Memory B cell (primary cell): ENCODE measurements at places on chromosomes 1 and 21.

GRCh38 chr1:32592943-32593342 lies 53.7 kb downstream of the ZBTB8A start:
- no peak for DNase-seq

DNA sequence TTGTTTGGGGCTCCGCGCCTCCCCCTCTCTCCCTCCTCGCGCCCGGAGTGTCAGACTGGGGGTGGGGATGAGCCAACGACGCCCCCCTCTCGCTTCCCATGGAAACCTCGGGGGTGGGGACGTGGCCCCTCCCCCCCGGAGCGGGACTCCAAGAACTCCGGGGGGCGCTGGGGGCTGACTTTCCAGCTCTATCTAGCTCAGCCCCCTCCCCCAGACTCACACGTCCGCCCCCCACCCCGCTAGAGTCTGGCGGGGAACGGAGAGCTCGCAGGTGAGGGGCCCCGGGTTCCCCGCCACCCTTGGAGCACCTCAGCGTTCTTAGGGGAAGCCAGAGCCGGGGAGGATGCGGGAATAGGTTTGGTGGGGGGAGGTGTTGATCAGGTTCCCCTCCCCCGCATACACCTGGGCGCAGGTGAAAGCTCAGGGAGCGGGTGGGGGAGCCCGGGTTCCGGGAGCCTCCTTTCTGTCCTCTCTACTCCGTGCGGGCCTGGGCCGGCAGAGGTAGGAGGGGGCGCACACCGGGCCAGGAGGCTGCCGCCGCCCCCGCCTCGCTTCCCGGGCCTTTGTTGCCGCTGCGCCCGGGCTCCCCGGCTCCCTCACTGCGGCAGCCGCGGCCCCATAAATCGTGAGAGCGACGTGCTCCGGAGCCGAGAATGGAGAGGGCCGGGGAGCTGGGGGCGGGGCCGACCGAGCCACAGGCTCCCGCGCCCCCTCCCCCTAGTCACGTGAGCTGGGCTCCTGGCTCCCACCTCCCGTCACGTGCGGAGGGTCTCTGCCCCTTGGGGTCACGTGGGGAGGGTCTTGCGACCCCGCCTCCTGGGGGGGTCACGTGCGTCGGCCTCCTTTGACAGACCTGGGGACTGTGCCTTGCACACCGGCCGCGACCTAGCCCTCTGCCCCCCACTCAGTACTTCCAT lies 1.9 kb downstream of the EFNA3 start:
- DNase-seq, result peak; percentile 48

GRCh38 chr21:39961251-39961650 lies 94.0 kb downstream of the PCP4 start:
- no peak for DNase-seq

DNA sequence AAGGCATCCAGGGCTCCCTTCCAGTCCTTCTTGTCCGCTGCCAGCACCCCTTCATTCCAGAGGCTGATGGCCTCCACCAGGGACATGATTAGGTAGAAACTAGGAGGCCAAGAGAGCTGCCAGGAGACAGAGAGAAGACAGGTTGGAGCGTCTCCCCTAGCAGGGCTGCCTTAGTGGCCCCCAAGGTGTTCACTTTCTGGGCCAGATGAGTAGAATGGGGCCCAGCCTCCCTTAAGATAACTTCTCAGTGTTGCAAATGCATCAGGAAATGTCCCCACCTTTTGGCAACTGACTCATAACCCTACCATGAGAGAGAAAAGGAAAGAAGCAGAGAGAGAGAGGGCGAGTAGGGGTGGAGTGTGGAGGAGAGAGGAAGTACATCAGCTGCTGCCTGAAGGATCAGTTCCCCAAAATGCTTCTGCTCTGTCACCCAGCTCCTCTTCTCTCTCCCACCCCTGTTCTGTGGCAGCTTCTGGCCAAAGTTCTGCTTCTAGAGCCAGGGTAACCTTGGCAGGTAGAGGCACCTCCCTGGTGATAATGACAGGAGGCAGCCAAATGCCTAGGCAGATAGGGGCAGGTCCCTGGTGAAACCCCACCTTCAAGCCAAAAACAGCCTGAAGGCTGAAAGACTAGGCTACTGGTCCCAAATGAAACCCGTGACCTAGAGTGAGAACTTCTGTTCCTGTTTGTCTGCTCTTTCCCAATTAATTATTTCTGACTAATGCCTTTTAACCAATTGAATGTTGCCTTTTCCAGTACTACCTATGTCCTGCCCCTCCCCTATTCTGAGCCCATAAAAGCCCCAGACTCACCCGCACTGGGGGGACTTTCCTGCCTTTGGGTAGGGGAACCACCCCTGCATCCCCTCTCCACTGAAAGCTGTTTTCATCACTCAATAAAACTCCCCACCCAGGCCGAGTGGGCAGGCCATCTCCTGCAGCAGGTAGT lies at the start of gene NCF2:
TSS of gene NCF2 (minus strand) at position 216 of the 948 bp plus-strand sequence. CDS start at position 86, 130 bp downstream.
- peak; percentile 81 for DNase-seq

- DNase-seq, result no peak
These were observed 18.8 kb upstream of the SRM start for GRCh38 chr1:11078631-11079030.

- no peak for DNase-seq
These were observed 1.5 kb downstream of the CCN1 start for GRCh38 chr1:85581802-85582686.

DNA sequence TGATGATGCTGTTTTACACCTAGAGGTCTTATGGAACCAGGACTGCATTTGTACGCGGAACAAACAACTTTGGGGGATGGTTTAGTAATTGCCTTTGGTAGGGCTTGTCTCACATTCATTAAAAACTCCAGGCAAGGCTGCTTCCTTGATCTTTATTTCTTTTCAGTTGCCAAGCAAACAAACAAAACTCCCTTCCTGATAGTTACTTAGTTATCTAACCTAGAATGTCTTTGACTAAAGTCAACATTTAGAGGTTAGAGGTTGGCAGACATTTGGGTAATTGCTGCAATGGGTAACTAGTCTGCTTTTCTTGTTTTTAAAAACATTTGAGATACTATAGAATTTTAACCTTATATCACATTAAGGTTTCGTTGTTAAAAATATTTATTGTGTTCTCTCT lies 500.9 kb upstream of the PTBP2 start:
- no peak for DNase-seq

- DNase-seq, result no peak
These were observed 210.5 kb upstream of the SPAG17 start for GRCh38 chr1:118395430-118395991.

GRCh38 chr1:112985123-112985522 lies 29.1 kb upstream of the SLC16A1 start:
- no peak for DNase-seq

DNA sequence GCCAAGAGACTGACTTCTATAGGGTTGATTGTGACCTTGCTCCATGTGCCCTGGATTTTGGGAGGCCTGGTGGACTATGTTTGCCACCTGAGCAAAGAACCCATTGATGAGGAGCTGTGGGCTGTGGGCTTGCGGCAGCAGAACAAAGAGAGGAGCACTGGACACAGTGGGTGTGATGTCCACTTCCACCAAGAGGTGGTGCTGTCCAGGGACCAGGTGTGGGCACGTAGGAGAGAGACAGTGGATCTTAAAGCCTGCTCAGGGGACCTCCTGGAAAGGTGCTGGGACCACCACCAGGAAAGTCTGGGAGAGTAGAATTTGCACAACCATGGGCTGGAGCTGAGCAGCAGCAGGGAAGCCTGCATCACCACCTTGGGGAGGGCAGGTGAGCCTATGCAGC lies 106.7 kb upstream of the ETS2 start:
- DNase-seq, result no peak

DNA sequence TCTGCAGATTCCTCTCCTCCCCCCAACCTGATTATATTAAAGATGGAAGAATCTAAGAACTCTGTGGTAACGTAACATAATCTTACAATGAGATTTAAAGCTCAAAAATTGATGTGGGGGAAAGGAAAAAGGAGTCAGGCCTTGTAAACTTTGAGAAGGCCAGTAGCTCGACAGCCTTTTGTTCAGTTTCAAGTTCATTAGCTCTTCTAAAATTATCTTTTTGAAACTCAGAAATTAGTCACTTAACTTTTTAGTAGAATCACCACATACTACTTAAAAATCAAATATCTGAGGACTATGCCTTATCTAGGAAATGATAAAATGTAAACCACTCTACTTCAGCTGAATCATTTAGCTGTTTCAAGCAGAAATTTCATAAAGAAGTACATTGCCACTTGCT lies 996.2 kb downstream of the AMY1C start:
- no peak for DNase-seq

- no peak for DNase-seq
These were observed 67.8 kb downstream of the ITPKB start for GRCh38 chr1:226671277-226671676.

GRCh38 chr1:202681736-202682420 lies 28.4 kb downstream of the SYT2 start:
- no peak for DNase-seq

DNA sequence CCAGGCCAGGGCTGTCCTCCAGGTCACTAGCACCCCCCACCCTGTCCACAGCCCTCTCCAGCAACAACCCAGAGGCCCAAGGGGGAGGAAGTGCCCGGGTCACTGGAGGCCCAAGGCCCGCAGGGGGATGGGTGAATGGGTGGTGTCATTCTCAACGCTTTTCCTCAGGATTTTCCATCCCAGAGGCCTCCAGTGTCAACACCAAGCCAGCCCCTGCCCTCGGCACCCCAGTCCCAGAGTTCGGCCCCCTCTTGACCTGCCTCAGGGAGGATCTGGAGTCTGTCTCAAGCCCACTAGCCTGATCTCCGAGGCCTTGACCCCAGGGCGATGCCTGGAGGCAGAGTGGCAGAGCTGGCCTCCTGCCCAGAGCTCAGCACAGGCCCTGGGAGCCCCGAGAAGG lies 5.1 kb downstream of the TMEM82 start:
- no peak for DNase-seq

- DNase-seq, result no peak
These were observed 58.9 kb upstream of the LAPTM5 start for GRCh38 chr1:30816211-30817076.

DNA sequence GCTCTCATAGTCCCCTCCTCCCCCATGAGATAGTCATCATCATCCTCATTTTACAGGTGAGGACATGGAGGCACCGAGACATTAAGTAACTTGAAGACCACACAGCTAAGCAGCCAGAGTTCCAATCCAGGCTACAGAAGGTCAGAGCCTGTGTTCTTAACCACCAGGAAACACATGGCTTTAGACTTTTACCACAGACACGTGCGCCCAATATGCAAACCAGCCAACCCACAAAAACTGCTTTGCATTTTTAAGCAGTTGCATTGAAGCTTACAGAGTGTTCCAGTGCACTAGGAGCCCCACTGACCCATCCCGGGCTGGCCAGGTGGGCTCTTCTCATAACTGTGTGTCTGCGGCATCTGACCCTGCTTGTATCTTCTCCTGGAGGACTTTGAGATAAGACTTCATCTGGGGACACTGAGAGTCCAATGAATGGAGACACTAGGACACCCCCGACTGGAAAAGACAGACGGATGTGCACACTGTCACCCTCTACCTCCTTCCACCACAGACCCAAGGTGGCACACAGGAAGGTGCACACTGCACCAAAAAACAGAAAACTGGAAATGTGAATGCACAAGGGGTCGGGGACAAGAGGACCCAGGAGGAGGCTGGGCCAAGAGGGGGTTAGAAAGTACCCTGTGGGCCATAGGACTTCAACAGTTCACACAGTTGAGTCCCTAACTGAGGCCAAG lies 56.4 kb downstream of the ETS2 start:
- peak; percentile 23 for DNase-seq

- no peak for DNase-seq
These were observed 7.7 kb upstream of the LMNA start for GRCh38 chr1:156106624-156107488.

GRCh38 chr1:102241431-102242338 lies 245.0 kb upstream of the OLFM3 start:
- DNase-seq, result no peak

DNA sequence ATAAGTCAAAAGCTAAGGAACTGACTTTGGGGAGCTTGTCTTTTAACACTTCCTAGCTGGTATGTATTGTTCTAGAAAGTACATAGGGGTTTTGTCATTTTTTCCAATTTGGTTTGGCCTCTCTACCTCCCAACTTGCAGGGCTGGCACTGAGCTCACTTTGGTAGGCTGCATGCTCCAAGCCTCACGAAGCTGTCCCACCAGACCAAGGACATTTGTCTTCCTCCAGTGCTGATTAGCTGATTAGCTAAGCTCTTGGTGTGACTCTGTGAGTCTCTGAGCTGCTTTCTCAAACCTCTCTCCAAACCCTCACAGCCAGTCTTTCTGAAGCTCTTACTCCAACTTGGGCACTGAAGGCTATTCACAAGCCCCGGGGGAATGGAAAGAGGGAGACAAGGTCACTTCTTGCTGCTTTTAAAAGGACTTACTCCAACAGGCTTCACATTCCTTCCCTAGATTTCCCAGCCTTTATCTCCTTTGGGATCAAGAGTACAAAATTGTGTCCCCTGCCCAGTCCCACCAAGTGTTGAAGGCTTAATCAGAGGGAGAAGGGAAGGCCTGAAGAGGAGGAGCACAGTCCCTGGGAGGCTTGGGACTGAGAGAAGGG lies 893 bp upstream of the CFAP45 start:
- DNase-seq, result no peak
